ENCODE measurements at places on chromosomes 4 and X. TPM values are rescaled to one million over a fixed set of nuclear protein-coding genes. Genes with fewer than 3 reads are reported as not detected.

- no peak overlapping the region for H3K27ac ChIP-seq
- no peaks in the 10 kb centered on the region for H3K36me3 ChIP-seq
- H3K27me3 ChIP-seq, result no peaks in the 10 kb centered on the region
These were observed 1000.7 kb downstream of the STIM2 start for GRCh38 chr4:27861381-27861787.

- H3K27ac ChIP-seq, result no peak overlapping the region
- H3K36me3 ChIP-seq, result no peaks in the 10 kb centered on the region
- no peak overlapping the region for H3K4me3 ChIP-seq
- no peaks in the 10 kb centered on the region for H3K4me1 ChIP-seq
- H3K27me3 ChIP-seq, result no peaks in the 10 kb centered on the region
- no peak for DNase-seq
These were observed 199.9 kb upstream of the MAB21L2 start for GRCh38 chr4:150382028-150382427.

- H3K27ac ChIP-seq, result no peak overlapping the region
- DNase-seq, result no peak
- H3K36me3 ChIP-seq, result no peaks in the 10 kb centered on the region
These were observed 97.0 kb upstream of the STOX2 start for GRCh38 chr4:183808097-183808456.

DNA sequence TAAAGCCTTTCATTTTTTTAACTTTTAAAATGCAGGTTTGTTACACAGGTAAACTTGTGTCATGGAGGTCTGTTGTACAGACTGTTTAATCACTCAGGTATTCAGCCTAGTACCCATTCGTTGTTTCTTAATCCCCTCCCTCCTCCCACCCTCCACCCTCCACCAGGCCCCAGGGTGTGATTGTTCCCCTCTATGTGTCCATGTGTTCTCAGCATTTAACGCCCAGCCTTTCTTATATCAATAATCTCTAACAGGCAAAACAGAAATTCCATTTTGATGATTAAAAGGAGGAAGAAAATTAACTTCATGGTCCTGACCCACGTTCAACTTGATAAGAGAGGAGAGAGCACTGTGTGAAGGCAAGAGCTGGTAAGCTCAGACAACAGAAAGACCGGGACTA lies 75.1 kb downstream of the TSPAN5 start:
- no peak overlapping the region for H3K4me3 ChIP-seq
- no peaks in the 10 kb centered on the region for H3K27me3 ChIP-seq

Gene ZBTB49
- 4.0 TPM for total RNA-seq

Gene SLC2A9
- total RNA-seq, result 4.3 TPM

GRCh38 chrX:80423000-80423399 lies 2.8 kb downstream of the TENT5D start:
- no peak for DNase-seq
- H3K4me1 ChIP-seq, result no peaks in the 10 kb centered on the region
- H3K27ac ChIP-seq, result no peak overlapping the region
- H3K36me3 ChIP-seq, result no peaks in the 10 kb centered on the region
- no peak overlapping the region for H3K4me3 ChIP-seq
